Eye (tissue), 1 donor: ENCODE measurements at places on chromosomes 12 and 14.

- peak; percentile 90 for DNase-seq
Measured at GRCh38 chr14:68824517-68825347, 31.9 kb upstream of the ZFP36L1 start.

- DNase-seq = peak; percentile 78
Measured at GRCh38 chr12:48977290-48978281, 536 bp upstream of the WNT1 start.

GRCh38 chr12:4289231-4289878 is 15.8 kb downstream of the CCND2 start:
- DNase-seq = peak; percentile 46

- no peak for DNase-seq
Measured at GRCh38 chr14:103730490-103731035, 15.0 kb downstream of the ZFYVE21 start.

GRCh38 chr14:75738192-75738591 is 77.1 kb downstream of the TTLL5 start:
- no peak for DNase-seq

- no peak for DNase-seq
Measured at GRCh38 chr12:121186826-121187225, 23.1 kb upstream of the P2RX4 start.
